ENCODE measurements at places on chromosomes 3 and 15.

GRCh38 chr3:16484216-16484615, 29.3 kb downstream of the RFTN1 start:
- peak; percentile 92 for DNase-seq

GRCh38 chr3:87136066-87136596, 91.0 kb upstream of the CHMP2B start:
- DNase-seq: peak; percentile 24

GRCh38 chr15:58589047-58589446, 157.3 kb downstream of the LIPC start:
- no peak for DNase-seq

DNA sequence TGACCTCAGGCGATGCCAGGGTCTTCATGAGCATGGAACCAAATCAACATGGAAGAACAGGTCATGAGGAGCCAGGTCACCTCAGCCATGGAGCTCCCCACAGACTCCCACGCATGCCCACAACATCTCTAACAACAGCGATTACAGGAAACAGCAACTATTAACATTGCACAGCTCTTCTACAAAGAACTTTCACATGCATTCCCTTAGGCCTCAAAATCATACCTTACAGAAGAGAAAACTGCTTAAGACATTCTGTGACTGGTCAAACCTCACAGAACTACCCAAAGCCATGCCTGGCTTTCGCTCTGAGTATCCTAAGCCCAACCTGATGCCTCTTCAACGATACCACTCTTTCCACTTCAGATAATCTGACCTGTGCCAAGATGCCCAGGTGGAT, 117.8 kb downstream of the OXNAD1 start:
- DNase-seq: no peak

DNA sequence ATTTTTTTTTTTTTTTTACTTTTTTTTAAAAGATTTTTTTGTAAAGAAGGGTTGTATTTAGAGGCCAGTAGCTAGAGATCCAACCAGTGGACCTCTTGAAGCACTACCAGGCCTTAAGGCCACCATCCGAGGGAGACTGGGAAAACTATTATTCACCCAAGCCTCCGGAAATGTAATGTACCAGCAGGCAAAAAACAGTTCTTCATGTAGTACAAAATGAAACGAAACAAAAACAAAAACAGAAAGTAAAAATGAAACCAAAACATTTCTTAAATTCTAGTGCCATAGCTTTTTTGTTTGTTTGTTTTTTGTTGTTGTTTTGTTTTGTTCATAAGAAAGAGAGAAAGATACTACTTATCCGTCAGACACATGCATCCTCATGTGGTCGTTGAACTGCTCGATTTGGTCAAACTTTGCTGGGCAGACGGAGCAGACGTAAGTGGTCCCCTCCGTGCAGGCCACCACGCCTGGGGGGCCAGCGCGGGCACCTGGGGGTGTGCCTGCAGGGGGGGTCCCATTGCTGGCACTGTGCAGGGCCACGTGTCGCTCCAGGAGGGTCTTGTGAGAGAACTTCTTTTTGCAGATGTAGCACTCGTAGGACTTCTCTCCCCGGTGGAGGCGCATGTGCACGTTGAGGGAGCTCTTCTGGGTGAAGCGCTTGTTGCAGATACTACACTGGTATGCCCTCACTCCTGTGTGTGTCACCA, 45.0 kb downstream of the TIGIT start:
- no peak for DNase-seq

DNA sequence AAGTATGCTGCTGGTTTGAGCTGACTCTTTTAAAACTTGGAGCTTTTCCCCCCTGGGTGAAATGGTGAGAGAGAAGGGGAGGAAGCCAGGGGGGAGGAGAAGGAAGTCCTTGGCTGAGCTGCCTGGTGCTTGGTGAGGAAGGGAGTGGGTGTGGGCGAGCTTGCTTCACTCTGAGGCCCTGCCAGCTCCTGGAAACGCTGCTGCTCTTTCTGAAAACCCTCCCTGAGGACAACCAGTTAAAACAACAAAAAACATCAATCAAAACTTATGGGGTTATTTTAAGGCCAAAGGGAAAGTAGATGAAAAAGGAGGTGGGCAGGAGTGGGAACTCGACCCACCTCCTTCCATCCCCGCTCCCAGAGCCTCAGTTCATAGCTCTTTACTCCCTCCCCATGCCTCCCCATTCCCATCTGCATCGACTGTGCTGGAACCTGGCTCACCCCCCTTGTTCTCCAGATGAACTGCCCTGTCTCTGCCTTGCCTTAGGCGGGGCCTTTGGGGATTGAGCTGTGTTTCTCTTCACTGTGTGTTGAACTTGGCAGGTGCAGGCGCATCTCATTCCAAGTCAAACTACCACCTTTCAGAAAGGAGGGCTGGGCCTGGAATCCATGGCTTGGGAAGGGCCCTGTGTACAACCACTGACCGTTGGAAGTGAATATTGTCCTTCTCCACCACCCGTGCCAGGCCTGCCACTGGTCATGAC, 166.1 kb downstream of the ZNF621 start:
- DNase-seq: peak; percentile 85

DNA sequence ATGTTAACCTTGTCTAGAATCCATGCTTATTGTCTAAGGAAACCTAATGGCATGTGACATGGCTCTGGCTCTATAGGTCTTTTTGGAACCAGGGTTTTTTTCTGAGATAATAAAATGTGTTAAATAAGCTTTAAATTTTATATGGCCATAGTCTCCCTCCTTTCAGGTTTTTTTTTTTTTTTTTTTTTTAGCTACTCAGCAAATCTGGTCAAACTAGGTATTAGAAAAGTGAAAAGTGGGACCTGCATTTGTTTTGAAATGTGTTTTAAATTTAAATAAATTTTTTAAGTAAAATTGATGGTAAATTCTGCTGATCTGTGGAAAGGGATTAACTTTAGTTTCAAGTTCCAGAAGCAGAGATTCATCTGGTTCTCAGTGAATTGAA, 52.1 kb upstream of the NANOGP8 start:
- no peak for DNase-seq

- no peak for DNase-seq
Measured at GRCh38 chr3:32166654-32167053, 60.2 kb downstream of the GPD1L start.

- no peak for DNase-seq
Measured at GRCh38 chr3:153881201-153881600, 240.0 kb upstream of the ARHGEF26 start.

- DNase-seq: peak; percentile 7
Measured at GRCh38 chr15:73239564-73240215, 129.1 kb downstream of the HCN4 start.
